ENCODE measurements at places on chromosomes 3 and 15.

- DNase-seq: no peak
Observed at GRCh38 chr15:93524432-93524831, 435.4 kb upstream of the RGMA start.

- DNase-seq: peak; percentile 87
Observed at GRCh38 chr15:42577514-42578031, 2.2 kb downstream of the STARD9 start.

DNA sequence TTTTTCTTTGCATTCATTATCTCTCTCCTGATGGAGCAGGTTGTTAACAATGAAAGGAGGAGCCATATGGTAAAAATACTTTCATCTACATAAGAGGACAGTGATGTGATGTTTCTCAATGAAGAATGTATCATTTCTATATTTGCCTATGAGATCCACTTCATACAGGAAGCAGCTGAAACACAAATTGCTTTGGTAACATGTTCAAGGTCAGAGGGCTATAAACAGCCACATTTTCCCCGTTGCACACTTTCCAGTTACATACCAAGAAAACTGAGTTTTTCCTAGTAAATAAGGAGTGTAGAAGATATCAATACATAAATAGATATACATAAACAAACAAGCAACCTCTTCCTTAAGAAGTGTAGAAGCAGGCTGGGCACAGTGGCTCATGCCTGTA, 32.6 kb upstream of the GYG1 start:
- DNase-seq: no peak

GRCh38 chr3:58507356-58508078, 15.6 kb downstream of the KCTD6 start:
- no peak for DNase-seq

GRCh38 chr3:32646761-32647160, 38.2 kb upstream of the CNOT10 start:
- DNase-seq: no peak

GRCh38 chr3:122977746-122978466, 49.7 kb downstream of the SEMA5B start:
- peak; percentile 83 for DNase-seq

DNA sequence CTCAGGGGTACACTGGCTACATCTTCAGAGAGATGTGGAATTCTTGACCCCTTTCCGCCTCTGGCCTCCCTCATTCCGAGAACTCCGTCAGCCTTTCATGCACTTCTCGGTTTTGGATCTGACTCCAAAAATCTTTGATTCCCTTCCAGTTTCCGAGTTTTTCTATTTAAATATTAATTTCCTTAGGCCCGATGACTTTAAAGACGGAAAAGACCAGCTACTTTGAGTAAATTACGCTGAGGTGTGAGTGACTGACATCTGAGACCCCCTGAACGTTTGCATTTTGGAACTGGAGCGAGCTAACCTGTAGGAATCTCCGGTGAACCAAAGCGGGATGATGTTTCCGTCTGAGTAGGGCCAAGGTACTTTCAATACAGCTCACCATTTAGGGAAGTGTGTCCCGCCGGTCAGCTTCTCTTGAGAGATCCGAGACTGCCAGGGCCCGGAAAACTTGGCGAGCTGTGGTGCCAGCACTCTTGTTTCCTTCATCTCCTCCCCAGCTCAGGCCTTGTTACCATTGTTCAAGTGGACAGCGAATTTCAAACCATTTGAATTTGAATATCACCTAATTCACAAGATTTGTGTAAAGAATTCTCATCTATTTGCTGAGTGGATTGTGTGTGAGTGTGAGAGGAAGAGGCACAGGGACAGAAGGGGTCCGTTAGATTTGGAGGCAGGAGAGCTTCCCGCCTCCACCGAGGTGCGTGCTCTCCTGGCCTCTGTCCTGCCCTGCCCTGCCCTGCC, 5.4 kb downstream of the SOX14 start:
- DNase-seq: no peak

GRCh38 chr3:31002730-31003129, 108.3 kb upstream of the GADL1 start:
- peak; percentile 19 for DNase-seq

DNA sequence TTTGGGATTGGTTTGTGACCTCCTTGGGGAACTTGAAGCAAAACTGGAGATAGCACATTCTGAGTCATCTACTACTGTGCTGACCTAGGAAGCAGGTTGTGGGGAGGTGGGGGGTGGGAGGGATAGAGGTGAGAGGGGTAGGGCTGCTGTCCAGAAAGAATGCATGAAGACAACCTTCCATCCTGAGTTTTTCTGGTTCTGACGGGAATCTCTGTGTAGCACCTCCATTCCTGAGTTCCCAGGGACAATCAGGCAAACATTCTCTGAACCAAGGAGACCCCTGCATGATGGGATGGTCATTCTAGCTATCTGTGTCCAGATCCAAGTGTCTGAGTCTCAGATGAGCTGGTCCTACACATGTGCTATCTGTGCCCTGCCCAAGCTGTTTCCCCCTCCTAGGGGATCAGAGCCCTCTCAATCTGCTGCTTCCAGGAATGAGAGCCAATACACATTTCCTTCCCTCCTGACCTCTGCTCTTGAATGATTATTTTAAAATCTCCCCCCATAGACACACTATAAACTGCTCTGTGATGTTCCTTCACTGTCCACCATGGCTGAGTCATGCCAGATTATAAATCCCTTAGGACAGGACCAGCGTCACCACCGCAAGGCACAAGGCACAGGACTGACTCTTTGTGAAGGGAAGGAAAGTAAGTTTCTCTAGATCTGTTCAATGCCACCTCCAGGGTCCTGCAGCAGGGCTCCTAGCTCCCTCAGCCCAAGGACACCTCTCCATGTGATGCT, 2.2 kb upstream of the CD276 start:
- DNase-seq: no peak

- DNase-seq: no peak
Observed at GRCh38 chr3:128112357-128112968, 11.1 kb downstream of the RUVBL1 start.

GRCh38 chr3:13544951-13545651, 3.8 kb upstream of the FBLN2 start:
- DNase-seq: no peak

GRCh38 chr3:83769791-83770663, 1188.8 kb upstream of the CADM2 start:
- DNase-seq: no peak

GRCh38 chr15:80012060-80012726, 41.2 kb upstream of the BCL2A1 start:
- no peak for DNase-seq

DNA sequence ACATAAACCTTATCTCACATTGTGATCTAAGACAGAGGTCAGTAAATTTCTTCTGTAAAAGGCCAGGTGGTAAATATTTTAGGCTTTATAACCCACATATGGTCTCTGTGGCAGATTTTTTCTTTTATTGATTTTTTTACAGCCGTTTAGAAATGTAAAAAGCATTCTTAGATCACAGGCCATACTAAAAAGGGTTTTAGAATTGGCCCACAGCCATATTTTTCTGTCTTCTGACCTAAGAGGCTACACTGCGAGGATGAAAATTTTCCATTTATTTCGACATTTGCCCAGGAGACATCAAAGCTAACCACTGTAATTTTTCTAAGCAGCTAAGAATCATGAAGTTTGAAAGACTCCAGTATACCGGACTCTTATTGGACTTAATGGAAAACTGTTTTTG, 377.2 kb upstream of the SGO1 start:
- peak; percentile 25 for DNase-seq

DNA sequence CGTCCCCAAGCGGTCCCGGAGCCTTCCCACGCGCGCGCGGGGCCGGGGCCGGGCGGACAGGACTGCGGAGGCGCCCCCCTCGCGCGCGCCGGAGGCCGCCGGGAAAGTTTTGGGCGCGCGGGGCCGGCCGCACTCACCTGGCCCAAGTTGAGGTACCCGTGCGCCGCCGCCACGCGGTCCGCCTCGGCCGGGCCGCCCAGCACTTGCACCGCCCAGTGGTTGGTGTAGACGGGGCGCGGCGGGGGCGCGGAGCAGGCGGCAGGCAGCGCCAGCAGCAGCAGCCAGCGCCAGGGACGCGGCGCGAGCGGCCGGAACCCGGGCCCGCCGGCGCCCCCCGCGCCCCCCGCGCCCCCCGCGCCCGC, 289 bp downstream of the PCSK6 start:
- DNase-seq: peak; percentile 62

DNA sequence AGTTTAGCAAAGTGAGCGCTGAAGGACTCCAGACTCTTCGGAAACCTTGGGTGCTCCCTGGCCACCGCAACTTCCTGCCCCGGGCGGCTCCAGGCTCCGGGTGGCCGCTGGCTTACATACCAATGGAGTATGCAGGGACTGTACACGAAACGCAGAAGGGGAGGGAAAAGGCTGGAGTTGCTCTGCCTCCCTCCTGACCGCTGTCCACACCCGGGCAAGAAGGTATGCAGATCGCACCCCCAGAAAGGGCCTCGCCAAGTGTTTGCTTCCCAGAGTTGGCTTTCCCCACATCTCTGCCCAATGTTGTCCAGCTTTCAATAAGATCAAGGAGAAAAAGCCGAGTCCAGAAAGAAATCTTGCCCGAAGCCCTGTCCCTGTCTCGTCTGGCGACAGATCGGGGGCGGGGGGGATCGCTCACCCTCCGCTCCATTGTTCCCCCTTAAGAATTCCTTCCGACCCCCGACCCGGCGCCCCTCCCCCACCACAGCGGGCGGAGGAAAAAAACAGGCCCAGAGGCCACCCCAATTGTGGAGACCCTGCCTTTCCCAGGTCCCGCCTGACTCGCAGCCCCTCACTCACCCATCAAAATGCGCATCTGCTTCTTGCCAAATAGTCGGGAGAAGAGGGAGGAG, 533 bp downstream of the ARF4 start:
- DNase-seq: peak; percentile 86

GRCh38 chr3:13016721-13017255, 56.4 kb downstream of the IQSEC1 start:
- DNase-seq: no peak

- no peak for DNase-seq
Observed at GRCh38 chr15:29685156-29686078, 136.9 kb downstream of the TJP1 start.

DNA sequence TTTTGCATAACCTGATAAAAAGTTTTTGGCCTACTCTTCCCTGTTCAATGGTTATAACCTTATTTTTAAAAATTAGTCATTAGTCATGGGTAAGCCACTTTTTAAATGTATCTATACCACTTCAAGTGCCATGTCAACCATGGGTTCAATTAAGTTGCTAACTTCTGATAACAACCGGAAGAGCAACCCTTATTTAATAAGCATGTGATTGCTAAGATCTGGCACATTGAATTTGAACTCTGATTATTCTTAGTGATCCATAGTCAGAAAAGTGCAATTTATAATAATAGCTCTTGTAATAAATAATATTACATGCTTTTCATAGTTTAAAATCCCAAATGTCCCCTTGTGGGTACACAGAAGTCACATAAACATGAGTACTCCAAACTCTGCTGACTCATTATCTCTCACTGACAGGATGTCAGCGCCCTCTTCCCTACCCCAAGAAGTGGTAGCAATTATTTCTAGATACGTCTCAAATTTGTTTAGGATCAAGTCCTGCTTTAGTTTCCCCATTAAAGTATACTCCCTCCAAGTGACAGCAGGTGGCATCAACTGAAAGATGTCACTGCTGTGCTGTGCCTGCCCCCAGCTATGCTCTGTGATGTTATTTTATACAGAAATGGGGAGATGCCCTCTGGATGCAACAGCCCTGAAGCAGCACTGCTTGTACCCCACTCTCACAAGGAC, 18.6 kb downstream of the SAMD7 start:
- no peak for DNase-seq

- DNase-seq: no peak
Observed at GRCh38 chr3:128491941-128492670, 895 bp downstream of the GATA2 start.

DNA sequence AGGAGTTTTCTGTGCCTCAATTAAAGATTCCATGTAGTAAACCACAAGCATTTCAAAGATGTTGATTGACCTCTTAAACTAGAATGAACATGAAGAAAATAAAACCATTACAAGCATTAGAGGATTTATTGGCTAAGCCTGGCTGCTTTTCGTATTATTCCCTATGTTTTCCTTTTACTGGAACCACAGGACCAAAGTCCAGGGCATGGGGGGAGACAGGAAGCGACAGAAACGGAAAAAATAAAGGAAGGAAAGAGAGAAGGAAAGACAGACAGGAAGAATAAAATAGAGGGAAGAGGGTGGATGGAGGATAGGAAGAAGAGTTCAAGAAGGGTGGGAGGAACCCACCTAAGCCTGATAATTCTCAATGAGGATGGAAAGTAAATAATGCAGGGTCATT, 169.9 kb downstream of the SHQ1 start:
- DNase-seq: no peak

- DNase-seq: peak; percentile 48
Observed at GRCh38 chr3:100957261-100957986, 35.8 kb downstream of the ABI3BP start.

- no peak for DNase-seq
Observed at GRCh38 chr3:4785551-4785950, 193.7 kb upstream of the BHLHE40 start.
